ENCODE measurements at places on chromosomes 4 and X.

DNA sequence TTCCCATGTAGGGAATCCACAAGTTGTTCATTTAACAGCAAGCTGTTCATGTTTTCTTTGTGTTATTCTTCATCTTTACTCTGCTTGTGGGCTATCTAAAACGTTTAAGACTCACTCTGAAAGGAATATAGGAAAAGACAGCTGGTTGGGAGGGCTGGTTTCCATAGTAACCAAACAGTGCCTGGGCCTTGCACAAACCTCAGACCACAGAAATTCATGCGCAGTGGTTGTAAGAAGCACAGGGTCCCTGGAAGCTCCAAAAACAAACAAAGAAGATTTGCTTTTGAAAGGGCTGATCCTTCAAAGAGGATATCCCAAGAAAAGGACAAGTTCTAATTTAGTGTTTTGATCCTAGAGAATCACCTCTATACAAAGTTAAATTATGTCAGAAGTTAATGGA lies 7.8 kb downstream of the SERTM2 start:
- peak; percentile 48 for DNase-seq

DNA sequence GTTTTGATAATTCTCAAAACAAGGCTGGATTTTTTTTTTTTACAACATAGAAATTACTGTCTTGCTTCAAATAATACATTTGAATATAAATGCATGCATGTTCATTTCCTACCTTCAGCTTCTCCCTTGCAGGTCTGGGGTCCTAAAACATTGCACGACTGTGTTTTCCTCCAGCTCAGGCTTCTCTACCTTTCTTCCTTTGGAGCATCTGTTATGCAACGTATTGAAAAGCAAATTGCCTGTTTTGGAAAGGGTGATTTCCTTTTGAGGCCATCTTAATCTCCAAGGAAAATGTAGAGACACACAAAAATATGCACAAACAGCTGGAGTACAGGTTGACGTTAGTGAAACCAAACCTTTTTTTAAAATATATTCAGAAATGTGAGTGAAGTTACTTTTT lies 115.6 kb upstream of the TLL1 start:
- no peak for DNase-seq

DNA sequence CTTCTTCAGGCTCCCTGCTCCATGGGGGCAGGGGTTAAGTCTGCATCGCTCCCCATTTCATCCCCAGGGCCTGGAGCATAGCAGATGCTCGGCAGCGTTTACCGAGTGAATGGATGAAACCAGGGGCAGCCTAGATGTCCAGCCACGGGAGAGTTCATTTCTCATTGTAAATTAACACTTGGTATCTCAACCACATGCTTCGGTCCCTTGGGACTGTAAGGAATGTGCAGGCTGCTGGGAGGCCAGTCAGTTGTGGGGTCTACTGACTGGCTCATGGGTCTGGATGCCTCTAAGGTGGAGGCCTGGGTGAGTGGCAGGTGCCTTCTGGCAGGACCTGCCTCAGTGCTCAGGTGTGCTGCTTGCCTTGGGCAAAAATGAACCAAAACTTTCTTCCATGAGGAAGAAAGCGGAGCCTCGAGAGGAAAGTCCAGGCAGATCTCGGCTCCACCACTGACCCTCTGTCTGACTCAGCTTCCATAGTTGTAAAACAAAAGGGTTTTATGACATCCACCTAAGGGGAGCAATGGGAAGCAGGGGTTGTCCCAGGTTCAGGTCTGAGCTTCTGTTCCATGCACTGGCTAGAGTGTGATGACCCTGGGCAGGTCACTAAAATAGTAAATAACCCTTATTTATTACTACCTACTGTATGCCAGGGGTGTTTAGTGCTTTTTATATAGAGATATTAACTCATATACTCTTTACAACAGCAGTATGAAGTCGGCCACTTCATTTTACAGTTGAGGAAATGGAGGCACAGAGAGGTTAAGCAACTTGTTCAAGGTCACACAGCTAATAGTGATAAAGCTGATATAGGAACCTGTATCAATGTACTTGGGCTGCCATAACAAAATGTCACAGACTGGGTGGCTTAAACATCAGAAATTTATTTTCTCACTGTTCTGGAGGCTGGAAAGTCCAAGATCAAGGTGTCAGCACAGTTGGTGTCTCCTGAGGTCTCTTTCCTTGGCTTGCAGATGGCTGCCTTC lies 144.3 kb upstream of the STX18 start:
- no peak for DNase-seq

DNA sequence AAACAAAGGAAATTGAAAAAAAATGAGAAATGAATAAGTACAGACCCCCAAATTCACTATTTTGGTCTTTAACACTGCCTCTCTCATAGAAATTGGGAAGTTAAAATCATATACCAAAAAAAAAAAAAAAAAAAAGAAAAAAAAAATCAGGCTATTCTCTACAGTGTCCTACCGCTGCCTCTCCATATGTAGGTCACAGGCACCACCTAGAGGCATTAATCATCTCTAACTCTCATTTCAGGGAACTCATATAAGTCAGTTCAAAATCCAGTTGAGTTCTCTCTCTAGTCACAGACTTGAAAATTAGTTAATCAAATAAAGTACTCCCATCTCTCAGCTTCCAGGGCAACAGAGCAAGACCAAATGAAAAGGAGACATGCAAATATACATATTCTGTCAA lies 47.9 kb downstream of the COX18 start:
- DNase-seq = no peak

- no peak for DNase-seq
These were observed 7.0 kb upstream of the HS6ST2 start for GRCh38 chrX:132965461-132965860.

DNA sequence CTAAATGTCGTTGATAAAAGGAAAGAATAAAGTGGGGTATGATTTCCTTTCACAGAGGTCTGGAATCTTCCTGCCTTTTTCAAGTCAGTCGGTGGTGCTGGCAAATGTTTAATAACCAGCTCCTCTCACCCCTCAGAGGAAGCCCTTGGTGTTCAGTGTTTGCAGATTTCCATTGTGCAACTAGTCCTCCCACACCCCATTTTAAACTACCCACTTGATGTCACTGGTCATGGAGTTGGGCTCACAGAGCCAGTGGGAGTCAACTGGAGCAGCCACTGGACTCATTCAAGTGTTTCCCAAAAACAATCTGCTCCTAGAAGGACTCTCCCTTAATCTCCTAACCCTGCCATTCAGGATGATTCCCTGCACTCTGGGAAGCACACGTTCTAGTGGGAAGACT lies 149.2 kb downstream of the PTTG2 start:
- DNase-seq = no peak

DNA sequence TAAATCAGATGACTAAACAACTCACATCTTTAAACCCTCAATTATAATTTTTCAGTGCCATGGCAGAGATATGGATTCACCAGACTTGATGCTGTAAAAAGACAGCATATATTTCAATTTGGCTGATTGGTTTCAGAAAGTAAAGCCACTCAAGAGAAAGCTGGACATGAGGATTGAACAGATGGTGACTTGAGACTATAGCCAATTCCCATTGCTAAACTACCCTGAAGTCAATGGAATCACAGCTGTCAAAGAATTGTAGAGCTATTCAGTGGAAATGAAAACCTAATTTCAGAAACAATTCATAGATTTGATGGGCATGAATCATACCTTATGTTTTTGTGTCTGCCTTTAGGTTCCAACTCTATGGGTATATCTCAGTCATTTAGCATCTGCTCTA lies 510.6 kb upstream of the BOD1L1 start:
- no peak for DNase-seq

DNA sequence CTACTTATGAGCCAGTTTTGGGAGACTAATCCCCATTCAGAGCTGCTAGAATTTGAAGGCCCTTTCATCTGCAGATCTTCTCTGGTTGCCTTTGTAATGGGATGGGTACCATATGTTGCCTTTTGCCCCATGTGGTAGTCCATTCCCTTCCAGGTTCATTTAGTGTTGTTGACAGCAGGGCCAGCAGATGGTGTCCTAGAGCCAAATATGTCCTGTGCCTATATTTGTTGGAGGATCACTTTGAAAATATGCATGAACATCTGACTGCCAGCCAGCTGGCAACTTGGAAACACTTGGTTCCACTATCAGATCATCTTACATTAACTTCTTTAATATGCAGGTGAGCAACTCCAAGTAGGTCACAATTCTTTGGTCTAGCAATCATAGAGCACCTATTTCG lies 30.4 kb downstream of the CFAP299 start:
- DNase-seq = peak; percentile 27

GRCh38 chrX:29662759-29663503 lies 552.4 kb upstream of the MAGEB2 start:
- no peak for DNase-seq

GRCh38 chrX:15269120-15269519 lies 763 bp downstream of the ASB9 start:
- DNase-seq = no peak

DNA sequence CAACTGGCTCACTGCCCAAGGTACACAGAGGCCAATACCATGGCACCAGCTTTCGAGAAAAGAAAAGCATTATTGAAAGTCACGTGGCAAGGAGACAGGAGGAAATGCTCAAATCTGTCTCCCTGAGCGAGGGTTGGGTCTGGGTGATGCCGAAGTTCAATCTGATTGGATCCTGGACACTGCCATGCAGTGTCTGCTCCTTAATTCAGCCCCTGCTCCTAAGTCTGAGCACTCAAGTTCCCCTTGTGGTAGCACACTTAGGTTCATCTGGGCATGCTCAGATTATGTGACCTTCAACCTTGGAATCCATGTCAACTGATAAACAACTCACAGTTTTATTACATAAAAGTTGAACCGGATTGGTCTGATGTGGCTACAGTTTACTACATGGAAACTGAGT lies 512.6 kb upstream of the GALNT7 start:
- no peak for DNase-seq
